Urothelium cell line (cell line): ENCODE measurements at places on chromosomes 3 and 15.

- DNase-seq, result no peak
These were observed 155.7 kb downstream of the IGF1R start for GRCh38 chr15:98804057-98804380.

DNA sequence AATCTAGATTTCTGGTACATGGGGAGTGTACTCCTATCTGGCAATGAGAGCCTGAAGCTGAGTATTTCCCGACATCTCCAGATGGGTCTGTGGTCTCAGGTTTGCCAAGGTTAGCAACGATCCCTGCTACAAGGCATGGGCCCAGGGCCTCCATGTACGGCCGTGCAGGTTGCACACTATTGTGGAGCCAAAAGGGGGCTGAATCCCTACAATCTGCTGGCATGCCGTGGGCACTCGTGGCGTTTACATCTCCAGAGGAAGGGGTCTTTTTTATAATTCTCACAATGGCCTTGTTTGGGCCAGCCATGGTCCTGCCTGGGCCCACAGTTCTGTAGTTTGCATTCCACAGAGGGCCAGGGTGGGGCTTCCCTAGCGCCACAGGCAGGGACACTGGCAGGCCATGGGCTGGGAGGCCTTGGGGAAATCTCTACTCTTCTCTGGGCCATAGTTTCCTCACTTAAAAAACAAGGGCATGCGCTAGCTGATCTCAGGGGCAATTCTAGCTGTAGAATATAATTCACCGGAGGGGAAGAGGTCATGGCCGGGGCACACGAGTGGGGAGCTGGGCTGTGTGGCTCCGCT lies 68.9 kb upstream of the TLE3 start:
- DNase-seq, result no peak

- DNase-seq, result no peak
These were observed 16.3 kb upstream of the RAB7A start for GRCh38 chr3:128709506-128710210.

GRCh38 chr3:33644582-33644981 lies 73.5 kb downstream of the CLASP2 start:
- DNase-seq, result no peak

GRCh38 chr3:108106449-108106848 lies 15.6 kb upstream of the CD47 start:
- no peak for DNase-seq

DNA sequence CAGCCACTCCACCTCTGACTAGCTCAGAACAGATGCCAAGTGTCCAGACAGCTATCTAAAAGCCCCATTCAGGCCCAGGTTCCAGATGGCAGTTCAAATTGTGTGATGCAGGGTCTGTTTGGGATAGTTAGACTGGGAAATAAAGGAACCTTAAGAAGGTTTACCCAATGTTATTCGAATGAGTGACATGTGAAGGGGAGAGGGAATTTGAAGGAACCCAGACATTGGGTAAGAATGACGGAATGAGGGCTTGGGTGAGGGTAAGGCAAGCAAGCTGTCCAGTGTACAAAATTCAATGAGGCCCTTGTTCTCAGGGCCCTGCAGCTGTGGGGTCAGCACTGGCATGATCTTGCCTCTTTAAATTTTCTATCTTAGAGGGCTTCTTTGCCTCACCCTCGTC lies 34.1 kb downstream of the ATP13A5 start:
- DNase-seq, result no peak

DNA sequence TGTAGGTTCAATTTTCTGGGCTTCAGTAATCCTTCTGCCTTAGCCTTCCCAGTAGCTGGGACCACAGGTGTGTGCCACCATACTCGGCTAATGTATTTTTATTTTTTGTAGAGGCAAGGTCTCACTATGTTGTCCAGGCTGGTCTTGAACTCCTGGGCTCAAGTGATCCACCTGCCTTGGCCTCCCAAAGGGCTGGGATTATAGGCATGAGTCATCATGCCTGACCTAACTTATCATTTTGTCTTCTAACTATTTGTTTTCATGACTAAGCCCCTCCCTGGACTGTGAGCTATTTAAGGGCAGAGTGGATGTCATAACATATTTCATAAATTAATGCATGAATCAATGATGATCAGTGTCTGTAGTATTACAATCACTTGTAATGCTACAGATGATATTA lies 56.1 kb upstream of the PIAS1 start:
- no peak for DNase-seq

- peak; percentile 11 for DNase-seq
These were observed 521.9 kb upstream of the RGMA start for GRCh38 chr15:93610944-93611343.
